ENCODE measurements at places on chromosomes 4 and X.
A peak's percentile ranks its signal among the peaks of the same experiment; 100 is the strongest.

DNA sequence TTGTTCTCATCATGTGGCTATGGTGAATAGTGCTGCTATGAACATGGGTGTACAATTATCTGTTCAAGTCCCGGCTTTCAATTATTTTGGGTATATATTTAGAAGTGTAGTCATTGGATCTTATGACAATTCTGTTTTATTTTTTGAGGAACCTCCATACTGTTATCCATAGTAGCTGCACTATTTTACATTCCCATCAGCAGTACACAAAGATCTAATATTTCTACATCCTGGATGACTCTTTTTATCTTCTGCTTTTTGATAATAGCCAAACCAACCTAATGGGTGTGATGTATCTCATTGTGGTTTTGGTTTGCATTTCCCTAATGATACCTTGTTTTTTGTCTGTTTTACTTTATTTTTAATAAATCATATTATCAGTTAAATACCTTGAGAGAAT, 12.9 kb upstream of the IL13RA1 start:
- DNase-seq, result no peak

- DNase-seq, result no peak
These were observed 373.4 kb downstream of the PRDM5 start for GRCh38 chr4:120549011-120549570.

DNA sequence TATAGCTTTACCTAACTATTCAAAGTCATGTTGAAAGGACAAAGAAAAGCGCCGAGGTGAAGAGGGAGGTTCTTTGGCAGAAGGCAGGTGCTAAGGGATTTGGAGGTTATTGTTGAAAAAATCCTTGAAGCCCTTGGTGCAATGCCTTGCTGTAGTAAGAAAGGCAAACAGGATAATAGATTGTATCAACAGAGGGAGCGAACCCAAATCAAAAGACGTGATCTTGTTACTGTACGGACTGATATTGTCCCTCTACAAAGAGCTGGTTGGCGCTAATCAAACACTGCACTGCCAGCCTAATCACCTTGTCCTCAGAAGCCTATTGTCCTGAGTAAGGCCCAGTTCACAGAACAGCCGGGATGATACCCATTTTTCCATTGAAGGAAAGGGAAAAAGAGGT, 182.9 kb downstream of the ZIC3 start:
- DNase-seq, result no peak

DNA sequence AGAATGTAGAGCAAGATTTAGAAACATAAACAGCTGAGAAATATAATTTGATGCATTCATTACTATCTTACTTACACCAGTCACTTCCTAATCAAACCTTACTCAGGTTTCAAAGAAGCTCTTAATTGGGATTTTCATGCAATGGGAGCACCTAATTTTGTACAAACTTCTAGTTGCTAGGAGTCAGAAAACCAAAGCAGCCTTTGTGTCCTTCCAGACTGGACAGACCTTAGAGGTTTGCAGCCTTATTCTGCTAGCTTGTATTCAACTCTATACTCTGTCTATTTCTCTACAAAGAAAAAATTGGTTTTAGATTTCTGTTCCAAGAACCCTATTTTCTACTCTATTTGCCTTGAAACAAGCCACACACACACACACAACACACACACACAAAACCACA, 19.4 kb downstream of the GABRA2 start:
- no peak for DNase-seq

DNA sequence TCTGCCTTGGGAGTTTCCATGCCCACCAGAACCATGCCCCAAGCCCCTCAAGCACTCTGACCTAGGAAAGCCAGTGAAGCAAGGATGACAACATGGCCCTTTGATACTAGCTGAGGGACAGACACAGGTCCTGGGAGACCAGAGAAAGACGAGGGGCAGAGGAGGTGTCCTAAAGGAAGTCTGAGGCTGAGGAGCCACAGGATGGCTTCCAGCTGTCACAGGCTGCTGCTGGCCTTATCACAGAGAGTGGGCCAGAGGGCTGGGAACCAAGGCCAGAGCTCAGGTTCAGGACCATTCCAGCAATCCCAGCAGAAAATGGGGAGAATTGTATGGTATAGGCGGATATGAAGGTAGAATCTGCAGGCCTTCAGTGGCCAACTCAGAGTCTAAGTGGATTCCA, 31.7 kb upstream of the MSANTD1 start:
- DNase-seq, result peak; percentile 23
